ENCODE measurements at places on chromosomes 5 and 9.

DNA sequence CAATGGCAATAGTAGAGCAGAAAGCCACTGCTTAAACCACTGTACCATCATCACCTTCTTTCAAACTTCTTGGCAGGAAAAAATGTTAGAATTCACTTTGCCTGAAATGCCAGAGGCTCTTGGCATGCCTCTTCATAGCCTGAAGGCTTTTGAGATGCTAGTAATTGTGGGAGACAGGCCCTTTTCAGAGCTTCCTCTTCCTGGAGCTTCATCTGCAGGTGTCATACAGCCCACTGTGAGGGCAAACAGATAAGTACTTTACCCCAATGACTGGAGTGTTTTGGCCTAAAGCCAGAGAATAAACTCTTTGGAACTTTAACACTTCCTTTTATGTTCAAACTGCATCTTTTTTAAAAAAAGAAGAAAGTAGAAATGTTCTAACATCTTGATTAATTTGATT lies 81.3 kb upstream of the TMEM171 start:
- DNase-seq, result no peak

DNA sequence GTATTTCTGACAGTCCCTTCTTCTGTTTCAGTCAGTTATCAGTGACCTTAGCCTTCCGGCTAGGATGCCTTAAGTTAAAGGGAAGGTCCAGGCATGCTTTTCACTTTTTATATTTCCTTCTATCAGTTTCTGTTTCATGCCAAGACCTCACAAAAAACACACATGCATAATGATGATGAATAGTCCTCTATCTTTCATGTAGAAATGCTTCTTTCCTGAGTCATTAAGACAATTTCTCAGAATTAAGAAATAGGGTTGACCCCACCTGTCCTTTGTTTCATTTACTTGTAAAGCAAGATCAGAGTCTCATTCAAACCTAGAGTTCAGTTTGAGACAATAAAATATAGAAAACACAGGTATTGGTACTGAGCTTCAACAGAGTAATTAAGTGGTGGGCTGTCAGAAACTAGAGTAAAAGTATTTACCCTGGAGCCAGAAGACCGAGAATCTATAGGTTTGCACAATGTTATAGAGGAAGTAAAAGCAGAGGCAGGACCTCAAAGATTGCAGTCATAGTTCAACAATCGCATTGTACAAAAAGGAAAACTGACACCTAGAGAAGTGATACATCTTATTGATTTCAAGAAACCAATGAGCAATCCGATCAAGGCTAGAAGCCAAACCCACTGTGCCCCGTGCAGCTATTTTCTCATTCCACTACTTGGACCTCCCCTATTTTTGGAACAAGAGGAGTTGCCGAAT lies 118.7 kb upstream of the PUM3 start:
- no peak for DNase-seq

GRCh38 chr5:33462456-33462855 lies 21.7 kb downstream of the TARS1 start:
- DNase-seq, result no peak

GRCh38 chr9:112112519-112112918 lies 62.6 kb downstream of the SUSD1 start:
- no peak for DNase-seq

DNA sequence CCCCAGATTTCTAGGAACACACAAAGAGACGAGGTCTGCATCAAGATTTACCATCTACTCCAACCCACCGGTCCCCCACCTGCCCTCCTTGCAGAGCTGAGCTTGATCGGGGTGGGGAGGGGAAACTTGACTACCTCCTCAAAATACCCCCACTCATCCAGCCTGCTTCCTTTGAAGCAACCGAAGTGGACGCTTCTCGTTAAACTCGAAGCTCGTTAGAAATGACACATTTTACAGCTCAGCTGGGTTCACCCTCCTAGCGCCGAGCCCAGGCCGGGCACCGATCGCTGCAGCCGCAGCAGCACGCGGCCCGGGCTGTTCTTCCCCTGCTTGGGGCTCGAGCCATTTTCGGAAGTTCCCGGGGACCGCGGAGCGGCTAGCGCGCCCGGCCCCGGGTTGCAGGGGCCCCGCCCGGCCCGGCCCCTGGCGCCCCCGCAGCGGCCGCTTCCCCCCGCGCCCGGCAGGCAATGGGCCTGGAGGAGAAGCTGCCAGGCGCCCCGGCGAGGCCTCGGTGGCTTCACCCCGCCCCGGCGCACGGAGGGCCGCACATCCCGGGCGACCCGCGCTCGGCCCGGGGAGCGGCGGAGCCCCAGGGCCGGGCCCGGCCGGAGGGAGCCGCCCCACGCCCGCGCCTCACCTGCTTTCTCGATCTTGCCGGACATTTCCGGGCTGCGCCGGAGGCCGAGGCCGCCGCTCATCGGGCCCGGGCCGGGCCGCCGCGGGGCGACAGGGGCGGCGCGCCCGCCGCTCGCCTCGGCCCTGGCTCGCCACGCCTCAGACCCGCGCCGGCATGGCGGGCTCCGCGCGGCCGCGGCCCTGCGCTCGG lies 530 bp downstream of the RAPGEF1 start:
- DNase-seq, result peak; percentile 55

DNA sequence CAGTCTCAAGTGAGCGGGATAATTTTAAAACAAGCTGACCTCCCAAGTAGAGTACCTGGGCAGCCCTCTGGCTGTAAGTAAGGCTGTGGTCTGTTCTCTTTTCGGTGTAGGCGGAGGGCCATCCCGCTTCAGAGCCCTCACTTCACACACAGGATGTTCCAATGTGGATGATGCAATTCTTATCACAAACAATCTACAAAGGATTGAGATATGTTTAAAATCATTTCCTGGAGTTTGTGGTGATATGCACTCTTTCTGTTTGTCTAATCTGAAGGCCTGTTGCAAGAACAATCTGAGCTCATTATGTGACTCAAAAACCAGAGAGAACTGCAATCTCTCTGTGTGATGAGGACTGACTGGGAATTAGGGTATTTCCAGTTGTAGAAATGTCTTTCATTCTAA lies 42.5 kb downstream of the ITGA2 start:
- DNase-seq, result peak; percentile 25

DNA sequence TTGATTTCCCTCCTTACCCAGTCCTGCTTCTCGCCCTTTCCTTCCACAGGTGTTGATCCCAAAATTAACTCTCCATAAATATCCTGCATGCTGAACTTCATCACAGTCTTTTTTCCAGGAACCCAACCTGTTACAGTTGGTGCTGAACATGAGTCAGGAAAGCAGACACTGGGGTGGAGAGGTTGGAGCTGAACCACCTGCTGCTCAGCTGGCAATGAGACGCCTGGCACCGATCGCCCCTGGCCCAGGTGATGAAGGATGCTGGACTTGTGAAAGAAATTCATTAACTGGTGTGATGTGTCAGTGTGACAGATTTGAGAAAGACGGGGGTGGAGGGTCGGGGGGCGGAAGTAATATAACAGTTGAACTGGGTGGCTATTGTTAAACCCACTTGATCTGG lies 30.6 kb downstream of the CPLX2 start:
- no peak for DNase-seq

GRCh38 chr5:178392386-178392785 lies 159.8 kb upstream of the PHYKPL start:
- no peak for DNase-seq

Data from CD4-positive, alpha-beta T cell treated with Interleukin-17A for 4 hours (primary cell).